ENCODE measurements at places on chromosomes 1 and 21.

GRCh38 chr21:37045149-37045548, 27.7 kb downstream of the PIGP start:
- no peak for DNase-seq

GRCh38 chr1:33126411-33127000, 45.6 kb downstream of the AZIN2 start:
- no peak for DNase-seq

DNA sequence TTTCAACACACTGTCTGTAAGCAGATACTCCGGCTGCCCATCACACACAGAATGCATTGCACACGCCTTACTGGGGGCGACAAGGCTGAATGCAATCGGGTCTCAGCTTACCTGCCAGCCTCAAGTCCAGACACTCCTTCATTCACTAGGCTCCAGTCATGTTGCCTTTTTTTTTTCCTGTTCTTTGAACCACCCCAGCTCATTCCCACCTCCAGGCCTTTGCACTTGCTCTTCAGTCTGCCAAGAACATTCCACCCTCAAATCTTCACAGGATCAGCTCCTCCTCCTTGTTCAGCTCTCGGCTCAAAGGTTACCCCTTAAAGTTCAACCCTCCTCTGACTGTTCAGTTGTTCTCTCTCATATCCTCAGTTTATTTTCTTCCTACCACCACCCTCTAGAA, 181.9 kb upstream of the ESRRG start:
- DNase-seq: no peak

DNA sequence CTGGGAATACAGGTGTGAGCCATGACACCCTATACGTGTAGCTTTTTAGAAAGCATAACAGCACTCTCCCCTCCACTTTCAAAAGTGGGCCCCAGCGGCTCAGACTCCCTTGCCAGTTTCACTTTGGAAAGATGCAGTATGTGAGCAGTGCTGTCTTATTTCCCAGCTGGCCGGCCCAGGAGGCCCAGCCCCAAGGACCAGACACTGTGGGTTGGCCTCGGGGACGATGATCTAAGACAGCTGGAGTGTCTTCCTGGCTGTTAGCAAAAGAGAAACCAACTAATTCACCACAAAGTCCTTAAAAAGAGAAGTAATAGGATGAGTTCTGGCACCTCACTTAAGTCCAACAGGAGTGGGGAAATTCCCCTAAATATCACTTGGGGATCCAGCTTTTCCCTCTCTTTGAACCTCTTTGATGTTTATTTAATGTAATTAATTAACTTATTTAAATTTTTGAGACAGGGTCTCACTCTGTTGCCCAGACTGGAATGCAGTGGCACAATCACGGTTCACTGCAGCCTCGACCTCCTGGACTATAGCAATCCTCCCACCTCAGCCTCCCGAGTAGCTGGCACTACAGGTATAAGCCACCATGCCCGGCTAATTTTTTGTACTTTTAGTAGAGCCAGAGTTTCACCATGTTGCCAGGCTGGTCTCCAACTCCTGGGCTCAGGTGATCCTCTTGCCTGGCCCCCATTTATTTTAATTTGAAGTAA, 17.6 kb upstream of the CLIC4 start:
- DNase-seq: peak; percentile 89

GRCh38 chr1:14901371-14901954, 252.1 kb upstream of the TMEM51 start:
- DNase-seq: no peak

DNA sequence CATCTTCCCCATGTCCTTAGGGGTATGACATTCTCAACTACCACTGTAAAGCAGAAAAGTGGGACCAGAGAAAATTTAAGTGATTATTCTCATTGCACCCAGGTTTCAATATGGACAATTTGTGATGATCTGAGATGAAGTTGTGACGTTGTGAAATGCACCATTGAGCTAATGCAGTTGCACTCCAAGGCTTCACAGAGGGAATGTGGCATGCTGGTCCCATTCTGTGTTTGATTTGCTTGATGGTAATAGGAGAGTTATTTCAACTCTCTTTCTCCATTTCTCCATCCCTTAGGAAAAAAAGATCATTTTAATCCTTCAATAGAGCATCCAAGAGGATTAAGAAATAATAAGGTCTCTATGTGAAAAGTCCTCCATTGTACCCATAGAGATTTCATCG, 136.6 kb downstream of the SLC30A10 start:
- no peak for DNase-seq

- peak; percentile 70 for DNase-seq
These were observed 33.9 kb upstream of the ASPM start for GRCh38 chr1:197180252-197180878.

GRCh38 chr21:36023092-36023480, 37.2 kb downstream of the SETD4 start:
- DNase-seq: no peak

- peak; percentile 32 for DNase-seq
These were observed 17.1 kb upstream of the TMEM9 start for GRCh38 chr1:201171063-201172036.

DNA sequence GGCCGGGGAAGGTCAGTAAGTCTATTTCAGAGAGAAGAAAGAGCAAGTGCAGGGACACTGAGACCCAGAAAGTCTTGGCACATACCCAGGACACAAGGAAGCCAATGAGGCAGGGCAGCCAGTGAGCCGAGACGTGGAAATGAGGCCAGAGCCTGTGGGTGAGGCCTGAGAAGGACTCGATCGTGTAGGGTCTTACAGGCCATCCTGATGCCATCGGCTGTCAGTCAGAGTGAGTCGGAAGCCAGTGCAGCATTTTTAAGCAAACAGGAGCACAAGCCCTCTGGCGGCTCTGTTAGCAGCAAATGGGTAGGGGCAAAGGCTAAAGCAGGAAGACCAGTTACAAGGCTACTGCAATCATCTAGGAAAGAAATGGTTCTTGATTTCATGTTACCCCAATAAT, 6.1 kb upstream of the GJB3 start:
- no peak for DNase-seq

Measured in LHCN-M2 (cell line).